ENCODE measurements at places on chromosomes 16 and 17.

GRCh38 chr17:75635610-75636202 is 2.5 kb downstream of the SMIM5 start:
- peak; percentile 43 for DNase-seq

GRCh38 chr16:74463888-74464287 is 42.6 kb upstream of the CLEC18B start:
- no peak for DNase-seq

- no peak for DNase-seq
Measured at GRCh38 chr17:63487014-63487339, 10.1 kb downstream of the ACE start.

DNA sequence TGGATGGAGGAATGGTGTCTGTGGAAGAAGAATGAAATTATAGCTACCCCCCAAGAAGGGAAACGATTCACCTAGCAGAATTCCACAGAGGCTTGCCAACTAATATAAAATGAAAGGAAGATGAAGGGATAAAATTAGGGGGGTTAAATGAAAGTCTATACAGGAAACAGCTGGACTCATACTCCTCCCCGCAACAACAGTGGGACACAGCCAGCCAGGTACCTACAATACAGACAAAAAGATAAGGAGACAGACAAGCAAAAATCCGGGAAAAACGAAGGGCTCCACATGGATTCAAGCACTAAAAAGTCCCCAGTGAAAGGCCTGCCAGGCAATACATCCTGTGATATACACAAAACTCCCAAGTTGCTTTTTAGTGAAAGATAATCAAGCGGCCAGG is 47.9 kb downstream of the CACNG1 start:
- DNase-seq, result no peak

DNA sequence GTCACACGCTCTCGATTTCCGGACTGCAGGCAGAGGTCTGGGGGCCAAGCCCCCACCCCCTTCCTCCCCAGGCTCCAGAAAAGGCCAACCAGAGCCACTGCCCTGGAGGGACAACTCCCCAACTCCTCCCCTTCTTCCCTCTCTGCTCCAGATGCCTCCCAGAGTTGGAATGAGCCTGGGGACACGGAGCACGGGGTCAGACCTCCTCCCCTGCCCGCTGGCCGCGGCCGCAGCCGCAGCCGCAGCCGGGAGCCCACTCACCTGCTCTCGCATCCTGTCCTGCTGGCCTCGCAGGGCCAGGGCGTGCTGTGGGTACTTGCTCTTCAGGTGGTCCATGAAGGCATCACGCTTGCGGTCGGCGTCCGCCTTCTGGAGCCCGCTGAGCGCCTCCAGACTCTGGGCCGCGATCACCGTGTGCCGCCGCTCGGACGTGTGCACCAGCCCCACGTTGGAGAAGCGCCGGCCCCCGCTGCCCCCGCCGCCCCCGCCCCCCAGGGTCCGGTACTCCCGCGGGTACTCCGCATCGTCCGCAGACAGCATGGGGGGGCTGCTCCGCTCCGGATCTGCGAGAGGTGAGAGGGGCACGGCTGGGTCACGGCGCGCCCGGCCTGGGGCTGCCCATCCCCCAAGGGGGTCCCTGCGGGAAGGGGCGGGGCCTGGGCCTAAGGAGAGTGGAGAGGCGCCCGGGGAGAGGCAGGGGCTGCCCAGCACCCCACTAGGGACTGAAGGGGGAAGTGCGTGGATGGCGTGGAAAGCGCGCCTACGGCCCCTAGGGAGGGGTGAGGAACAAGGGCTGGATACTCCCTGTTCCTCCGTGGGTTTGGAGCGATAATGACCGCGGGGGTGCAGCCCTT is 27.3 kb downstream of the SRCIN1 start:
- DNase-seq, result no peak

DNA sequence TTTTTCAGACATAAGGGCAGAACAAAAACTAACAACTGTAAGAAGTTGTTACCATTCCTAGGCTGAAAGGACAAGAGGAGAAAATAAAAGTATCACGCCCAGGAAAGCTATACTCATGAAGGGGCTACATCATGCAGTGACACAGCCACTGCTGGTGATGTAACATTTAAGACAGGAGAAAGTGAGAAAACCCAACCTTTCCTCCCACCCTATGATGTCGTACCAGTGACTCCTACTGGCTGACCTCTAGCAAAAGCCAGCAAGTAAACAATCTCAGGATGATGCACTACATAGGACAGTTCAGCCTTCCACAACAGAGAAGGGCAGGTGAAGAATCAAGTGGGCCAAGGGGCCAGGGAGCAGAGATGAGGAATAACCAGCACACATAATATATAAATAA is 14.0 kb upstream of the OR1E2 start:
- DNase-seq, result no peak

DNA sequence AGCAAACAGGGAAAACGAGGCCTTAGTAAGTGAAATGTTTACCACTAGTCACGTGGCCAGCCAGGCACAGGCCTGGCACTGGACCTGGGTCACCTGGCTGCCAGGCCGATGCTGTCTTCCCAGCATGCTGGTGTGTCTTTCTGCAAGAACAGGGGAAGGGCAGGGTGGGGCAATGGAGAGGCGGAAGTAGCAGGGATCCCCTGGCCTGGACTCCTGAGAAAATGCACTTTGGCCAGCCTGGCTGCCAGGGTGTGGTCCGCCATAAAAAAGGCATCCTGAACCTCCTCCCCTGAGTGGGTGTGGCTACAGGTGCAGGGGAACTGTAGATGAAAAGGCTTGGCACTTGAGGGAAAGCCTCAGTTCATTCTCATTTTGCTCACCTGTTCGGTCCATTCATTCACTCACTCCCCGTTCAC is 1.0 kb upstream of the ANKRD40CL start:
- peak; percentile 84 for DNase-seq

DNA sequence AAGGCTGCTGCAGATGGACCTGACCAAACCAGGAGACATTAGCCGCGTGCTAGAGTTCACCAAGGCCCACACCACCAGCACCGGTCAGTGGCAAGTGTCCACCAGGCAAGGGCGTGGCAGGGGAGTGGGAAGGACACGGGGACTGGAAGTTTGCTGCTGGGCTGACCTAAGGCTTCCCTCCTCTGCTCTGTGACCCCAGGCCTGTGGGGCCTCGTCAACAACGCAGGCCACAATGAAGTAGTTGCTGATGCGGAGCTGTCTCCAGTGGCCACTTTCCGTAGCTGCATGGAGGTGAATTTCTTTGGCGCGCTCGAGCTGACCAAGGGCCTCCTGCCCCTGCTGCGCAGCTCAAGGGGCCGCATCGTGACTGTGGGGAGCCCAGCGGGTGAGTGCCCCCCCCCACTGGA is 4.8 kb downstream of the HSD11B2 start:
- DNase-seq, result no peak

DNA sequence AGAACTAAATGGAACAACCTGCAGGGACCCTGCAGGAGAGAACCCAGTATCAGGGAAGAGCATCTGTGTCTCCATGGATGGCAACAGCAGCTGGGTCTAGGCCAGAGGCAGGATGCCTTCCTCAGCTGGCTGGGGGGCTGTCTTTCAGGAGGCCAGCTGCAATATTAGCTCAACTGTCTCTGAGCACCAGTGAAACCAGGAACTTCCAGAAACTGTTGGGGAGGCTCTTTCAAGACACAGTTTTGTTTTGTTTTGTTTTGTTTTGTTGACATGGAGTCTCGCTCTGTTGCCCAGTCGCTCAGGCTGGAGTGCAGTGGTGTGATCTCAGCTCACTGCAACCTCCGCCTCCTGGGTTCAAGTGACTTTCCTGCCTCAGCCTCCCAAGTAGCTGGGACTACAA is 7.6 kb downstream of the GPR142 start:
- no peak for DNase-seq

DNA sequence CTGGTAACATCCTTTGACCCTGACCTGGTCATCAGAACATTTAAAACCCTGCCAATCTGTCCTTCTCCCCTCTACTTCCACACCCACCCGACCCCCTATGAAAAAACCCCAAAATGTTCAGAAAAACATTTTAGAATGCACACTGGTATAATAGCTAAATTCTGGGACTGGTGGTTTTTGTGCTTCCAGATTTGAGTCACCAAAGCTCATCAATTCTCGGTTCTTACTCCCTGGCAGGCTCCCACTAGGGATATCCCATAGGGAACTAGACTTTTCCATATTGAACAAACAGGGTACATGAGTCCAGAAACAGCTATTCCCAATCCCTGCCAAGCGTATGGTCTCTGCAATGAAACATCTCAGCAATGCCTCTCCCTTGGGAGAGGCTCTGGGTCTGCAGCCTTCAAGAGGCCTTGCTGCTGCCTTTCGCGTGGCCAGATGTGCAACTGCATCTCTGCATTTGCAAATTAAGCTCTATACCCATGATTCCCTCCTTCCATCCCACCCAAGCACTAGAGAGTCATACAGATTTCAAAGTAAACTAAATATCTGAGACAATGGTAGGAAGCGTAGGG is 67.7 kb downstream of the SMG6 start:
- DNase-seq, result no peak

GRCh38 chr17:70653850-70654249 is 484.5 kb downstream of the KCNJ2 start:
- DNase-seq, result peak; percentile 76

DNA sequence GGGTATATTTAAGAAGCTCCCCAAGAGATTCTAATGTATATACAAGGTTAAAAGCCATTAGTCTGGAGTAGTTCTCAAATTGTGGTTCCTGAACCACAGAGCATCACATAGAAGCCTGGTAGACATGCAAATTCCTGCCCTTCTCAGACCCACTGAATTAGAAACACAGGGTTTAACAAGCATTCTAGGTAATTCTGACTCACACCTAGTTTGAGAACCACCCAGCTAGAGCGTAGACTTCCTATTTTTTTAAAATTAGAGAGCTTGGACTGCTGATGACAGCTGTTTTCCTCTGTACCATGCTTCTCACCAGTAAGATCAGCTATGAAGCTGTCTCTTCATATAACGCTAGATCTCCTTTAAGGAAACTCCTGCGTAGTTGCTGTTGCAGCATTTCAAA is 50.6 kb downstream of the HS3ST3B1 start:
- DNase-seq, result no peak

DNA sequence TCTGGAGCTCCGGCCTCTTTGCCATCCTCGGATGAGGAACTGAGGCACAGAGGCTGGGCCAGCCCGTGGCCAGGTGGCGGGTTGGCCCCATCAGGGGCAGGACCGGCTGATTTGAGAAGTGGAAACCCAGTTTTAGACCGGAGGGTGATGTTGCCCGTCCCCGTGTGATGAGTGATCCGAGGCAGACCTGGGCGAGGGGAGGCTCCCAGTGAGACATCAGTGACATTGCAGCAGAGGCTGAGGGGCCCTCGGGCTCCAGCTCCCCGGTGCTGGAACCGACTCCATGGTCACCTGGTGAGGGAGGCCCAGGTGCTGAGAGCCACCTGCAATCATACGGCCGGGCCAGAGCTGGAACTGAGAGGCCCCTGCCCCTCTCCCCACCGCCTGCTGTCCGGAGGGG is 26.9 kb upstream of the CACNA1H start:
- DNase-seq, result no peak

GRCh38 chr17:75295201-75296158 is 6.2 kb upstream of the SLC25A19 start:
- no peak for DNase-seq

DNA sequence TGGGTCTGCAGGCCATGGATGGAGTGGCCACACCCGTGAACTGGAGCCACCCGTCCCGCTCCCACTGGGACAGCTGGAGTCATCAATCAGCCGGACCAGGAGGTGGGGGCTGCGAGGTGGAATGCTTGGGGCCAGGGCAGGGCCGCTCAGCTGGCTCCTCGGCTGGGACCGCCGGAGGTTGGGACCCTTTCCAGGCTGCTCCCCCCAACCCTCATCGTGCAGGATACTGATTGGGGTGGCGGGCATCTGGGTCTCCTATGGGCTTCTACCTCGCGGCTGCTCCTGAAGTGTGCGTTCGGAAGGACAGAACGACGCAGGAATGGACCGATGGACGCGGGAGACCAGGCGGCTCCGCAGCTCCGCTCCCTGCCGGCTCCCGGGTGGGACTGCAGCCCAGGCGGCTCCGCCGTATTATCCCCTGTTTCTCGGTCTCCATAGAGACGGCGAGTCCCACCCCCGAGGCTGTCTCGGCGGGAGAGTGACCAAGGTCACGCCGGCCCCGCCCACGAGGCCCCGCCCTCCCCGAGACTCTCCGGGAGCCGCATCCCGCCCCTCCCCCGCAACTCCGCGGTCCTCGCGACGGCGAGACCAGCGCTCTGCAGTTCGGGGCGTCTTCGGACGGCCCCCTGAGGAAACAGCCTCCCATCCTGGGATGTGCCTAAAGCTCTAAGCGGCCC is at the start of gene TPPP3:
TPPP3 (minus strand) TSS at position 388 of the 677 bp plus-strand sequence. CDS start 2,387 bp downstream, outside the sequence.
- peak; percentile 91 for DNase-seq

- no peak for DNase-seq
Measured at GRCh38 chr17:75889454-75889853, 7.3 kb downstream of the TRIM65 start.

- DNase-seq, result no peak
Measured at GRCh38 chr16:17408955-17409441, 61.8 kb downstream of the XYLT1 start.

- DNase-seq, result no peak
Measured at GRCh38 chr16:64343061-64343819, 778.6 kb downstream of the CDH11 start.

All from NCI-H69 (cell line).